ENCODE measurements at places on chromosomes 12 and 14.

- DNase-seq, result no peak
These were observed 568.2 kb downstream of the DIO2 start for GRCh38 chr14:79643132-79643531.

- DNase-seq, result peak; percentile 31
These were observed 80.0 kb downstream of the BTG1 start for GRCh38 chr12:92065639-92066038.

- DNase-seq, result no peak
These were observed 83.5 kb upstream of the COCH start for GRCh38 chr14:30790827-30791226.

DNA sequence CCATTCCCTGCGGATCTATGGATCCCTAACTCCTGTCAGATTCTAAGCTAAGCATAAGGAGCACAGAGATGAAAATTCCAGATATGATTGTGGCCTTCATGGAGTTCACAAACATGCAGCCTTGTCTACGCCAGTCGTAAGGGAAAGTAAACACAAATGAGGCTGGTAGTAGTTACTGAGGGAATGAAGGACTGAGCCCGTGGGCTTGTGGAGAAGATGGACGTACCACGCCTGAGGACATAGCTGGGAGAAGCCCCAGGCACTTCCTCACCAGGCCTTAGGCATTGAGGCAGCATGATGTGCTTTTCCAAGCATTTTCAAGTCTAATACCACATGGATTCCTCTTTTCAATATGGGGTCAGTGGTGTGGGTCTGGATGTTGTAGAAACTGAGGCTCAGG is 515.2 kb downstream of the BCL11B start:
- DNase-seq, result no peak

DNA sequence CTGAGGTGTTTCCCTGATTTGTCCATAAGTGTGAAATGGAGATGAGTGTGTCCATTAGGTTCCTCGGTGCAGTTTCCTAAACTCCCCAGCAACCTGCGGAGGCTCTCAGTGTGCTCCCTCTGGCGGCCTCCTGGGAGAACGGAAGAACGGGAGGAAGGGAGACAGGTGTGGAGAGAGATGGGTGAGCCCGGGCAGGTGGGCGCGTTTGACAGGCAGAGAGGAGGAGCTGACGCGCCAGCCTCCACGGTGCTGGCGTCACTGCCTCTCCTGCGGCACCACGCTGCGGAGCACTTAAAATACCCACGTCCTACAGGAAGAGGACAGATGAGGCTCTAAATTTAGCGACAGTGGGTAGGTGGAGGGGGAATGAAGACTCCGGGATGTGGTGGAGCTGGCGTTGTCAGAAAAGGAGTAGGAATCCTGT is 26.8 kb upstream of the PEX5 start:
- DNase-seq, result no peak

- DNase-seq, result no peak
These were observed 34.3 kb upstream of the CHFR start for GRCh38 chr12:132921685-132922084.

GRCh38 chr12:68793975-68794652 is 13.9 kb upstream of the MDM2 start:
- no peak for DNase-seq

GRCh38 chr14:32478050-32478449 is 149.0 kb downstream of the AKAP6 start:
- DNase-seq, result no peak

DNA sequence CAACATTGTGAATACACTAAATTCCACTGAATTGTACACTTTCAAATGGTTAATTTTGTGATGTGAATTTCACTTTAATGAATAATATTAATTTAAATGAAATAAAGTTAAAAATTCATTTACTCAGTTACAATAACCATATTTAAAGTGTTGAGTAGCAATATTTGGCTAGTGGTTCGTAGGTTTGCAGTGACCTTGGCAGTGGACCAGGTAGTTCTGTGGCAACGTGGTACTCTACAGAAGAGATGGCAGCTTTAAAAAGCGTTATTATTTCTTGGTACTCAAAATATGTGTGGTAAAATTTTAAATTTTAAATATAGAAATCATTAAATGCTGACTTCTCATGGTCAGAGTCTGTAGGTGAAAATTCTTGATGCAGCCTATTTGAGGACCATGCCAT is 51.6 kb downstream of the AEBP2 start:
- DNase-seq, result no peak

DNA sequence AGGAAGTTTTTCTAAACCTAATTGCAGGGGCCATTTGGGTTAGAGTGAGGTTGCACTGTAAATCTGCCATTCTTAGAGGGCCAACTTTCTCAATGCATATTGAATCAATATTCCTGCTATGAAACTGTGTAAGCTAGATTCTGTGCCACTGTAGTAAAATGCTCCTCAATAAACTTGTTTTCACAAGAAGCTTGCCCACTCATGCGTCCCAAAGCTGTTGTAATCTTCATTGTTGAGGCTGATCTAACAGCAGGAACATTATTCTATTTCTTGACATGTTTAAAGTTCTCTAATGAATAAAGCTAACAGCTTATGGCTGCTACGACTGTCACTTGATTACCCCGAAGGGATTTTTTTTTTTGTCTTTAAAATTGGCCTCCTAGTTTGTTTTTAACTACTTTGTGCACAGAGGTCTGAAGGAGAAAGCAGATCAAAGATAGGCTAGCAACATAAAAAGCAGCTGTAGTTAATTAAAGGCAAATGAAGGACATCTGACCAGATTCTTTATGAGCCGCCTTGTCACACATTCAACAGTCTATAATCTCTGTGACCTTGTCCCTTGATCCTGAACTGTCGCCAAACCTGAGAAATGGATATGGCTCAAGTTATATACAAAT is 243.7 kb downstream of the PAX9 start:
- no peak for DNase-seq

DNA sequence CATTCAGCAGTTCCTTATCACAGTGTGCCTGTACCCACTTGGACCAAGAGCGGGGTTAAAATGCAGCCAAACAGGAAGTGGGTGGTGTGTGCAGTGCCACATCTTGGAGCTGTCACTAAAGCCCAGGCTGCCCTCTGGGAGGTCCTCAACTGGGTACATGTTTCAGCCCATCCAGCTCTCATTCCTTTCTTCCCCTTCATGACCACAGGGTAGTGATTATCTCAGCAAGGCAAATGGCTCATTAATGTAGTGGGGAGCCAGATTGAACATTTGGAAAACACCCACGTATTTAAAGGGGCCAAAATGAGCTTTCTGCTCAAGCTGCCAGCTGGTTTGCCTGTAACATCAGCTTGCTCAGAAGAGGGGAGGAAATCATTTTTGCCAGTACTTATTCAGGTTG is 210.8 kb upstream of the BTG1 start:
- no peak for DNase-seq

DNA sequence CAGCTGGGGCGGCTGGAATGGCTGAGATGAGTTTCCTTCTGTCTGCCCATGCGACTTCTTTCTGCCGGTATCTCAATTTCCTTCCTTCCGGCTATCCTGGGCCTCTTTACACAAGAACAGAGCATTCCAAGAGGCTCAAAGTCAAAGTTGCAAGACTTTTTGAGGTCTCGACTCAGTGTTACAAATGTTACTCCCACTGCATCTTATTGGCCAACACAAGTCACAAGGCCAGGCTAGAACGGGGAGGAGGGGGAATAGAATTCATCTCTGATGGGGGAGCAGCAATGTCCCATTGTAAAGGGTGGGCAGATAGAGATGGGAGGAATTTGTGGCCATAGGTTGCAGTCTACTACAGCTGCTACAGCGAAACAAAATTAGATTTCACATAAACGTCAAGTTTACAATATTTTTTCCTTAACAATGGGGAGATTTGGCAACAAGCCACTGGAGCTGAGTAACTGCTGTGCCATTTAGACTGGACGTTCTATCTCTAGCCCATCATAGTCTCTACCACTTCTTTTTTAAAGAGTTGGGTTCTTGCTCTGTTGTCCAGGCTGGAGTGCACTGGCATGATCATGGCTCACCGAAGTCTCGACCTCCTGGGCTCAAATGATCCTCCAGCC is 9.5 kb upstream of the NYNRIN start:
- DNase-seq, result no peak

- no peak for DNase-seq
These were observed 267.9 kb downstream of the BCL11B start for GRCh38 chr14:99004112-99004511.

DNA sequence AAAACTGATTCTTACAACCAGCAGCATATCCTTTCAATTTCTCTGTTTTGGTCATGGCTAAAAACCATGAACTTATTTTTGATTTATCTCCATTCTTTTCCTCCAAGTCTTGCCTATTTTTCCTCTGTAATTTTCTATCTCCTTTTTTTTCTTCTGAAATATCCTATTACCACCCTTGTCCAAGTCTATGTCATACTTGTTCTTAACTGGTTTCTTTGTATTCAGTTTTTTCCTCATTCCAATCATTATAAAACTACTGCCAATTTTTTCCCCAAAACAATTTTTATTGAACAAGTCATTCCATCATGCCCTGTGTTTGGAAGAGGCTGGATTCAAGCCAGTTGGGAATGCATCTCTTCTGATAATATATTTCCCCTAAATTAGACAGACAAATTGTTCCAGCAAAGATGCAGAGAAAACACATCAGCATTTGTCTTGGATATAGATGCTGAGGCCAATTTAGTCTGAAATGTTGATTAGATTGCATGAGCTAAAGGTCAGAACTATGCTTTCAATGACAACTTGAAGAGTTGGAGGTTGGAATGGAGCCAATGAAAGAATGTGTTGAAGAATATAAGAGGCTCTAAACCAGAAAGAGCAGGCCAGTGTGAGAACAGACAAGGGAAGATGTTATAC is 30.7 kb downstream of the OTOGL start:
- no peak for DNase-seq

GRCh38 chr12:116636608-116637519 is 77.7 kb downstream of the MAP1LC3B2 start:
- DNase-seq, result no peak

GRCh38 chr14:85566603-85567002 is 36.7 kb downstream of the FLRT2 start:
- DNase-seq, result no peak

DNA sequence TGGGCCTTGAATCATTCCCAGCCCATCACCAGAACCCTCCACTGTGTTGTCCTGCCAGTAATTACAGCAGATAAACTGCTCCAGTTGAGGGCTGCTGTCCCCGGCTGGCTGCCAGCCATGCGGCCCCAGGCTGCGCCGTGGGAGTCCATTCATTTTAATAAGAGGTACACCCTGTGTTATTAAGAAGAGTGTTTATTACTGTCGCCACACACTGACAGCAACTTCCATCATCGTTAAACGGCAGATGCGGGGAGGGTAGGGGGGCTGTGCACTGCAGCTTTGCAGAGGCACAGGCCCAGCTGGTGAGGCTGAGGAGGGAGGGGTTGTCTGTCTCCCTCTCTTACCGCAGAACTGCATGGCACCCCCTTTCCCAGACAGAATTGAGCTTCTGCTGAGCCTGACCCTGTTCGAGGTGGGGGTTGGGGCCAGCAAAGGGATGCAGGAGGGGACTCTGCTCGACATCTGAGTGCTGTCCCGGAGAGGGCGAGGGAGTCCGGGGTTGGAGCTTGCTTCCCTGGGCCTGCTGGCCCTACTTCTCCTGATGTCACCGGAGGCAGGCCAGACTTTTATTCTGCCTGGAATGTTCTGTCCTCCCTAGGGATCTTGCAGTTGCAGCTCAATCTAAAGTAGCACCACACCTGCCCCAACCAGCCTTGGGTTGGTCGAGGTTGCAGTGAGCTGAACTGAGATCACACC is 33.8 kb upstream of the GPATCH2L start:
- no peak for DNase-seq

DNA sequence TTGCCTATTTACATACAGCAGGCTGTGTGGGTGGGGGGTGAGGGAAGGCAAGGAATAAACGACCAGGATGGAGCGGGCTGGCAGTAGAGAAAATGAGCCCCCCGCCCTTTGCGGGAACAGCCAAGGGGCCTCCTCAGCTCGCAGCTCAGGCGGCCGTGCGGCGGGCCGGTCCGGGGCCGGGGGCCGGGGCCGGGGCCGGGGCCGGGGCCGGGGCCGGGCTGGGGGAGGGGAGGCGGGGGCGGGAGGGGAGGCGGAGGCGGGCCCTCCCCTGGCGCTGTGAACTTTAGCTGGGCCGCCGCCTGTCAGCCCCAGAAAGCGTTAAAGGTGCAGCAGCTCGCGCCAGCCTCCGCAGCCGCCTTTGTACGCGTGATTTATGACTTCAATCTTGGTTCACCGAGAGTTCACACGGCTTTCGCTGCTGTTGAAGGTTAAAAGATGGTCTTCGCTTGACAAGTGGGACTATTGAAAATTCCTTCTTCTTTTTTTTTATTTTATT is 28.8 kb downstream of the HOXC4 start:
- DNase-seq, result peak; percentile 29

DNA sequence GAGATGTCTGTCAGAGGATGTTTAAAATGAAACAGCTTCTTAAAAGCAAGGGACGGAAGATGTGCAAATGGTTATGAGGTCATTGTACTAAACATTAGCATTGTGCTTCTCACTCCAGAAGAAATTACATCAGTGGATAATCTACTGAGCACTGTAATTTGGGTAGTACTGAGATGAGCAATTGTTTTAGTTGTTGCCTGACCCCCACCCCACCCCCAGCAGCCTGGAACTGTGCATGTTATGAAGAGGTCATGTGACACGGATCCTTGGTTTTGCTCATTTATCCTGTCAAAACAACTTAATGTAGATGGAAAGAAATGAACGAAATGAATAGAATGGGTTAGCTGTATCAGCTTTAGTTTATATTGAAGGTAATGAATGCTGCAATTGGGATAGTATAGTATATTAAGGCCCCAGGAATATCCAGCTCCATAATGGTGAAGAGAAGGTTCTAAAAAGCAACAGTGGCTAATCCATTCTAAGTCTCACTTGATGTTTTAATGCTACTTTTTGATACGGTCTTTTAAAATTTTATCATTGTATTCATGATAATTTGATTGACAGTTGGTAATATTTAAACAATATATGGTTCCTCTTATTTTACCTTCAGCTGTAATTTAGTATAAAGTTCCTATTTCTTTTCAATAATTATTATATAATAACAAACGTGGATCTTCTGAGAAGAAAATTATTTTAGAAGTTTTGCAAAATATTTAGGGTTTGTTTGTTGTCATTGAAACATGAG is 58.5 kb downstream of the WNK1 start:
- DNase-seq, result no peak

DNA sequence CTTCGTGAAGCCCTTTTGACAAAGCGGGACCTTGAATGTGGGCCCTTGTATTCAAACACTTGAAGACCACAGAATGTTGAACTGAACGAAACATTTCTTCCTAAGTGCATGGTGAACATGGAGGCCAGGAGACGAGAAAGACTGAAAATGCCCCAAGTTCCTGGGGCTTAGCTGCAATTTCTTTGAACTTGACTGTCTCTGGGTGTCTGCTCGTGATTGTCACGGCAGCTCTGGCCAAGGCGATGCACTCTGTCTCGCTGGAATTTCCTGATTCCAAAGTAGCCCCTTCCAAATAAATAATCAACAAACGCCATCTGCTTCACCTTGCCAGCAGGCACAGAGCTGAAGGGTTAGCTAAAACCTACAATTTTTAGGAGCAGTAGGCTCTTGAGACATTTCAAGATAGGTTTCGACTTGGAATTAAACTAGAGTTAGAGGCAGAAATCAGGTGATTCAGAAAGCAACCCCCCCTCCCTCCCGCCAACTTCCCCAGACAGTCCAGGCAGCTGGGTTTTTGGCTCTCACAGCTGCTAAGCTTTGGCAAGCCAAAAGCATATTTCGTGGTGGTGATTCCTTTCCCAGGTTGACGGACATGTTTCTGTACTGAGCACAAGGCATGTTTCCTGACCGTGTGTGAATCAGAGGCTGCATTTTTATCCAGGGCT is 13.5 kb upstream of the IRF2BPL start:
- no peak for DNase-seq

- peak; percentile 86 for DNase-seq
These were observed at the start of gene AKAP5 for GRCh38 chr14:64465191-64465822. Gene AKAP5, plus strand, starts transcription at chr14:64465499. Its CDS starts 2,896 bp downstream, at chr14:64468395.

Data from CD4-positive, alpha-beta T cell (primary cell).